GM23248 (cell line): ENCODE measurements at places on chromosomes 1 and 21. TPM values are rescaled to one million over a fixed set of nuclear protein-coding genes. Genes with fewer than 3 reads are reported as not detected.

TDRD5 gene
- polyA plus RNA-seq: not detected in 2 replicates

DNA sequence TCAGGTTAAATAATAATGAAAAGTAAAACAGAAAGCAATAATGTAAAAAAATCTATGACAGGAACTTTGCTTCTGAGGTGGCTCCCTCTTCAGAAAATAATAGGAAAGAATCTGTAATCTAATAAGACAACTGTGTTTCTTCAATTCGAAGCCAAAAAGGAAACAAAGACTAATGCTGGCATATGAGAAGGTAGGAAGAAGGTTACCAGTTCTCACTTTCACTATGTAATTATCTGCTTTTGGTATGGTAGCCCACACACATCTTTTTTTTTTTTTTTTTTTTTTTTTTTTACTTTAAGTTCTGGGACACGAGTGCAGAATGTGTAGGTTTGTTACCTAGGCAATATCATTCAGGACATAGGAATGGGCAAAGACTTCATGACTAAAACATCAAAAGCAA, 47.1 kb downstream of the COP1 start:
- DNase-seq: no peak

SLC44A3 gene
- 2.0 and 2.1 TPM in 2 replicates for polyA plus RNA-seq

DNA sequence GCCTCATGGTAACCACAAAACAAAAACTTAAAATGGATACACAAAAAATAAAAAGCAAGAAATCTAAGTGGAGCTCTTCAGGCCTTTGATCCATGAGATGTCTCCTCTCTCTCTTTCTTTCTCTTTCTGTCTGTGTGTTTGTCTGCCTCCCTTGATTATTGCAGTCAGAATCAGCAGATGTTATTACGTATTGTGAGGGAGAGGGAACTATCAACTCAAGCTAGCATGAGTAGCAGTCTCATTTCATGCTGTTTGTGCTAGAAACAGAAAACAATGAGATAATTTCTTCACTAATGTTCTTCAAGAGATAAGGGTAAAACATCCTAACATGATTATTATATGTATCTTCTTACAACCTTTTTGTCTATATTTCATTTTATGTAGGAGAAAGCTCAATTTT, 103.7 kb upstream of the PDC start:
- DNase-seq: no peak

CFAP141 gene
- polyA plus RNA-seq: not detected in 2 replicates

GRCh38 chr1:45822644-45823043, 19.2 kb downstream of the MAST2 start:
- no peak for DNase-seq

GRCh38 chr1:60228041-60228491, 154.5 kb upstream of the C1orf87 start:
- peak; percentile 41 for DNase-seq

SCYL3 gene
- polyA plus RNA-seq: 4.5 and 5.8 TPM in 2 replicates

PDC gene
- polyA plus RNA-seq: 0.20 and 0.94 TPM in 2 replicates

DNA sequence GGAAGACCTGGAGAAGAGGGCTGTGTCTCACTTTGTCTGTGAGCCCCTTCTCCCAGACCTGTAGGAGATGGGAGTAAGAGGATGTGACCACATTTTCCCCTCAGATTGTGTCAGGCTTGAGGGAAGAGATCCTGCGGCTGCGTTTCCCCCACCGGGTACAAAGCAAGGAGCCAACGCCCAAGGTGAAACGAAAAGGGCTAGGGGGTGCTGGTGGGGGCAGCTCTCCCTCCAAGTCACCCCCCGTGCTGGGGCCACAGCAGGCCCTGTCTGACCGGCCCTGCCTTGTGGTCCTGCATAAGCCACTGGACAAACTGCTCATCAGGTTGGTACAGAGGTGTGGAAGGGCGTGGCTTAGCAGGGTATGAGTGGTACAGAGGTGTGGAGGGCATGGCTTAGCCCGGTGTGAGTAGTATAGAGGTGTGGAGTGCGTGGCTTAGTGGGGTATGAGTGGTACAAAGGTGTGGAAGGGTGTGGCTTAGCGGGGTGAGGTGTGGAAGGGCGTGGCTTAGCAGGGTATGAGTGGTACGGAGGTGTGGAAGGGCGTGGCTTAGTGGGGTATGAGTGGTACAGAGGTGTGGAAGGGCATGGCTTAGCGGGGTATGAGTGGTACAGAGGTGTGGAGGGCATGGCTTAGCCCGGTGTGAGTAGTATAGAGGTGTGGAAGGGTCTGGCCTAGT, 30.6 kb downstream of the HYI start:
- DNase-seq: no peak

CATSPERE gene
- 0.30 and 0.85 TPM in 2 replicates for polyA plus RNA-seq

DNA sequence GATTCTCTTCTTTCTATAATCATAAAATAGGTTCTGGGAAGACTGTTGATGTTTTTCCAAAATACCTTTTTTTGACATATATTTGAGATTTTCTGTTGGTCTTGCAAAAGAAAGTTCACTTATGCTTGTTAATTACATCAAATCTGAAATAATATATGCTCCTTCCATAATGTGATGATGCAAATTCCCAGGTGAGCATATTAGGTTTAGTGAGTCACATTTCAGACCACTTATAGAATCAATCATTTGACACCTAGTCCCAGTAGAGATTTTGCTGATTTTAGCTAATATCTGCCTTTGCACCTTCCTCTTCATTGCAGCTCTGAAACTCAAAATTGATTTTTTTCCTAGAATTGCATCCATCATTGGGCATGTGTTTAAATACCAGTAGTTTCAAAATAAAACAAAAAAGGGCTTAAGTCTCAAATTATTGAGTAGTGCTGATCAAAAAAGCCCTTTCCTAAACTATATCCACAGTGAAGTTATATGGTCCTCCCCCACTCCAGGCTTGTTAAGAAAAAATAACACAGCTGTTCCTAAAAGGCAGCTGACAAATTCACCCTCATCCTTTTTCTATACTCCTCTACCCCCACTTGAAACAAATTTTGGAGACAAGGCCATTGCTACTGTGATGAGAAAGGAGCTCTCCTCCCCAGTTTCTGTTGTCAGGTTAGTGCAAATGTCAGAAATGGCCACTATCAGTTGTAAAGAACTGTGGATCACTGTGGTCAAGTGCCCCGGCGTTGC, 37.1 kb upstream of the KCNQ4 start:
- no peak for DNase-seq

- DNase-seq: no peak
Measured at GRCh38 chr1:203601716-203602309, 24.8 kb upstream of the ATP2B4 start.

KCNJ15 gene
- polyA plus RNA-seq: 2.1 and 2.3 TPM in 2 replicates

DNA sequence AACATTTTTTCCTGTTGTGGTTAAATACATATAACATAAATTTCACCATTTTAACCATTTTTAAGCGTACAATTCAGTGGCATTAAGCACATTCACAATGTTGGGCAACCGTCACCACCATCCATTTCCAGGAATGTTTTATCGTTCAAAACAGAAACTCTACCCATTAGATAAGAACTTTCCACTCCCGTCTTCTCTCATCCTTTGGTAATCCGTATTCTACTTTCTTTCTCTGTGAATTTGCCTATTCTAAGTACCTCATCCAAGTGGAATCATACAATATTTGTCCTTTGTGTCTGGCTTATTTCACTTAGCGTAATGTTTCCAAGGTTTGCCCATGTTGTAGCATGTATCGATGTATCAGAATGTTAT, 336.0 kb downstream of the RRAGC start:
- DNase-seq: no peak

PRR9 gene
- 0.30 and 0.47 TPM in 2 replicates for polyA plus RNA-seq

- no peak for DNase-seq
Measured at GRCh38 chr1:223068900-223069665, 74.0 kb downstream of the TLR5 start.

GRCh38 chr1:97348599-97349265, 572.1 kb downstream of the DPYD start:
- no peak for DNase-seq

GRCh38 chr1:151982300-151983005, 11.2 kb downstream of the S100A10 start:
- no peak for DNase-seq

DNA sequence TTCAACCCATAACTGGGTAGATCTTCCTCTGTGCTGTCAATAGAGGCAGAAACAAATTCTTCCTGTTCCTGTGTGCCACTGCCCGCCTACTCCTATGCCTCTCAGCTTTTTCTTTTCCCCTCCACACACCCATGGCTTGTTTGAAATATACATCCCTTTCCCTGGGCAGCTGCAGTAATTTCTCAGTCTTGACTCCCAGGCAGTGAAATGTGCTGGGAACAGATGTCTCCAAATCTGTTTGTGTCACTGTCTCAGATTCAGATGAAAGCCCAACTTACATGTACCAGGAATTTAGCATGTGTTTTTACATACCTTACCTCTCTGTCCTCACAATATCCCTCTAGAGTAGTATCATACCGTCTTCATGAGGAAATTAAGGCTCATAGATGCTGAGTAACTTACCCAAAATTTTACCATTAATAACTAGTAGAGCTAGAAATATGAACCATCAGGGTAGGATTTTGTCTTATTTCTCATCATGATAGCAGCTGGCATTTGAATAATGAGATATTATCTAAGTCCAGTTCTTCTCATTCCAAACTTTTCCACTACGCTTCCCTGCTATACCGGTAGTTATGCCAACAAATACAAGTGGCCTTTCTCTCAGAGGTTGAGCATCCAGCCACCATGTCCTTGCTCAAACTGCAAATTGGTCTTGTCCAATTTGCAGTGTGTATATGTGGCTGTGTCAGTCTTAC, 4.7 kb upstream of the VASH2 start:
- DNase-seq: no peak

SLC25A24 gene
- polyA plus RNA-seq: 37.8 and 40.2 TPM in 2 replicates

DNA sequence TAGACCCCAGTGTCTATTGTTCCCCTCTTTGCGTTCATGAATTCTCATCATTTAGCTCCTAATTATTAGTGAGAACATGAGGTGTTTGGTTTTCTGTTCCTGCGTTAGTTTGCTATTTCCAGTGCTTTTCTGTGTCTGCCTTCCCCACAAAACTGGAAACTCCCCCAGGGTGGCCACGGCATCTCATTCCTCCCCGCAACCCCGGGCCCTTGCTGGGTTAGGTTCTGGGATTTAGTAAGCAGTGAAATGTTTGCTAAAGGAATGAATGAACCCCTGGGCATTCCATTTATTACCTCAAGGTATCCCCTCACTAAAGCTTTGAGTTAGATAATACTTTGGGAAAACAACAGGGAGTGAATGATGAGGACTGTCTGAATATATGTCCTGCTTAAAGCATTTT, 142.9 kb downstream of the GLUL start:
- no peak for DNase-seq

NDC1 gene
- 8.2 and 9.1 TPM in 2 replicates for polyA plus RNA-seq

DNA sequence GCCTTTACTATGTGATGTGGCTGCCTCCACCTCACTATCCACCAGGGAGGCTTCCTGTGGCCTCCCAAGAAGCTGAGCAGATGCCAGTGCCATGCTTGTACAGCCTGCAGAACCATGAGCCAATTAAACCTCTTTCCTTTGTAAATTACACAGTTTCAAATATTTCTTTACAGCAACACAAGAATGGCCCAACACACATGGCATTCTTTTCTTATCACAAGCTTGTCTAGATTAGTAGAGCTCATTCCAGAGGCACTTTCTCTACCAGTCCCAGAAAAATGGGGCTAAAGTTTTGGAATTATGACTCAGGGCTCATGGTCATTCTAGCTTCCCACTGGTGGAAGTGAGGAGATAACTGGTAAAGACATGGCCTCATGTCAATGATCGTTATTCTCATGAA, 655.2 kb downstream of the LMO4 start:
- DNase-seq: no peak

GRCh38 chr1:24822887-24823286, 77.6 kb downstream of the CLIC4 start:
- DNase-seq: no peak

SLC25A44 gene
- polyA plus RNA-seq: 15.4 and 16.4 TPM in 2 replicates

DNA sequence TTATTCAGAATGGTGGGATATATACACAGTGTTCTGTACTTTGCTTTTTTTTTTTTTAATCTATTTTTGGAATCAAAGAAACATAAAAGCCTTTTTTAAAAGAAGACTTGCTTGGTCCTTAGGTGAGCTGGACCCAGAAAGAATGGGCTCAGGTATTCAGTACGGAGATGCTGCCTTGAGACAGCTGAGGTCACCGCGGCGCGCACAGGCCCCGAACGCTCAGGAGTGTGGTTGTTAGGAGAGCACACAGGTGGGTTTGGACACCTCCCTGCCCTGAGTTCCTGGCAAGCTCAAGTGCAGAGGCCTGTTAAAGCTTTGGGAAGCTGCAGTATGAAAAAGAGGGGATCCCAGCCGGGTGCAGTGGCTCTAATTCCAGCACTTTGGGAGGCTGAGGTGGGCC, 31.8 kb downstream of the RAB4A start:
- DNase-seq: no peak

DNA sequence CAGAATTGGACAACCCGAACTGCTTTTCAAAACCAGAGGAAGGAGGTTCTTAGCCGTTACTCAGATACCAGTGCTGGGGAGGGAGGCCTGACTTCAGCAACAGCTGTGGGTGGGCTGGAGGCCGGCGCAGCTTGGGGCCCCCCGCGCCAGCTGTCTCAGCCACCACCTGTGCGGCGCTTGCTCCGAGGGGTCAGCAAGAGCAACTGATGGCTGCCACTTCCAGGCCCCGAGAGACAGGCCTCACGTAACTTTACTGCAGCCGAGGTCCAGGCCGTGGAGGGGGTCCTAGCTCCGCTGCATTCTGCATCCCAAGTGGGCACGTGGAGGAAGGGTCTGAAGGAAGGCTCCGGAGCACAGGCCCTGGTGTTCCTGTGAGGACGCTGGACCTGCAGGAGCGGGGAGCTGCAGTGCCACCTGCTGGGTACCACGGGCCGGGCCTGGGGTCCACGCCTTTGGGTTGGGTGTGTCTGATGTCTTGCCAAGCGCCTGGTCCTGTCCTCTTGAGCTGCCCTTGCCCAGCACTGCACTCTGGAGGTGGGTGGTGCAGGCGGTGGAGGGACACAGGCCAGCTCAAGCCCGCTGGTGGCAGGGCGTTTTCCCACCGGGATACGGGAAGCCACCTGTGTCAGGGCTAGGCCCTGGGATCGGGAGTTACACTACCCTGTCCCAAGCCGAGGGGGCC, 9.8 kb downstream of the THAP3 start:
- DNase-seq: peak; percentile 51

DNA sequence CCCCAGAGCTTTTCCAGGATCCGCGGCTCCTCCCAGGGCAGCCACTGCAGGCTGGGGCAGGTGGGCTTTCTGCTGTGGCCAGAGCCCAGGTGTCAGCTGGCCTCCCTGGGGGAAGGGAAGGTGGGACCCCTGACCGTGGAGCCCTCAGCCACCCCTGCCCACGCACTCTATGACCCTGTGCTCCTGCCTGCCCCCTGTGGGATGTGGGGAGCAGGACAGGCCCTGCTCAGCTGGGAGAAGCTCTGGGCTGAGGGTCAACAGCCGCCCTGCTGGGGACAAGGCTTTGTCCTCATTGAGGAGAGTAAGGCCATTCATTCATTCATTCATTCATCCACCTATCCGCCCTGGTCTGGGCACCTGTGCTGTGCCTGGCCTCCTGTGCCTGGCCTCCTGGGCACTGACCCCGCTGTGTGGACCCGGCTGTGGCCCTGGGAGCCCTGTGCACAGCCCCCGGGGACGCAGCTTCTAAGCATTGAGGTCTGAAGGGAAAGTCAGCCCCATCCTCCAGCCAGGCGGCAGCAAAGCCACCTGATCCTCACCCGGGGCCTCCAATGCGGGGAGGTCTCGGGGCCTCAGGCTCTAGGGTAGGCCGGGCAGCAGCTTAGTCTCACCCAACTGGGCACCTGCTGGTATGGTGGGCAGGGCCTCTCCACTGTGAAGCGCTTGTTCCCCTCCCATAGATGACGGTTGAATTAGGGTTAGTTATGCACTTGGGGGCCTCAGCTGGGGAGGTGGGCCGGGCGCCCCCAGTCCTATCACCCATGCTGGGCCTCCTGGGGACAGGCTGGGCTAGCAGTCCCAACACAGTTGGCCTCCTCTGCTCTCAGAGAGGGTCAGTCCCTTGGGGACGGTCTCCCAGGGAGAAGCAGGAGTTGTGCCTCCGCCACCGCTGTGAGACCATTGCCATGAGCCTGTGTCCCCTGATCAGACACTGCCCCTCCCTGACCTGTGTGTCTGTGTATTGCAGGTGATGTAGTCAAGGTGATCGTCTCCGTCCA, 6.0 kb downstream of the TNFRSF14 start:
- peak; percentile 27 for DNase-seq
